ENCODE measurements at places on chromosomes 3 and 15.

GRCh38 chr15:99143655-99144610 lies 39.1 kb downstream of the SYNM start:
- no peak for ATAC-seq

DNA sequence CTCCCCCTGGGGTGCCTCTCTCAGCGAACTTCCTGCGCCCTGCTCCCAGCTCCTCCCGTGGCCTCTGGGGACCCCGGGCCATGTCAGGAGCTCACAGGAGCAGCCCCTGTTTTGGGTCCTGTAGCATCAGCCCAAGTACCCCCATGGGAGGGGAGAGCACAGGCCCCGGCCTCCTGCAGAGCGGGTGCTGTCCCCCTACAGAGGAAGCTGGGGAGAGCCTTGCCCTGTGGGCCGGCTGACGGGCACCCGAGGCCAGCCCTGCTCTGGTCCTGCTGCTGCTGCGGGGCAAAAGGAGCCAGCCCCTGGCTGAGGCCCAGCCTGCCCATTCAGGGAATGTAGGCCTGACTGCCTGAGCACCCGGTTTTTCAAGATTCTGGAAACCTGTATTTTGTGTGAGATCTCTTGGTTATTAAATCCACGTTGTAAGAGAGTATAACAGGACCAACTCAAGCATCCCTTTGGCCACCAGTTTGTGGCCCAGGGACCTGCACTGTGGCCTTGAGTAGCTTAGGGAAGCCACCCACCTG lies 12.4 kb downstream of the PLXNA1 start:
- ATAC-seq = no peak

DNA sequence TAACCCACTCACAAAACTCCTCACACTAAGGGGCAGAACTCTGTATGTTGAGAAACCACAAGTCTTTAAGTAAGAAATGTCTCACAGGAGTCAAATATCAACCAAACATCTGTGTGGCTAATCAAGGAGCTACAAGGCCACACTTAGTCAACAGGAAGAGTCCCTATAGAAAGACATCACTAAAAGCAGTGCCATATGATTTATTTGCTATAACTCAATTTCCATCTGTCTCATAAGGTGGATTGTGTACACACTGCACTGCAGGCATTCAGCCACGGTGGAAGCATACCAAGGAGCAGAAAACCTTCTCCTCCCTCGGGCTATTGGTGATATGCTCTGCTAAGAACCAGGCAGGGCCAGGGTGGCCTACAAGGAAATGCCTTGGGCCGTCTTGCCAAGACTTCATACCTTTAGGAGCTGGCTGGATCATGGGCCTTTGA lies 197.6 kb upstream of the CFAP20DC start:
- ATAC-seq = no peak

GRCh38 chr3:180747805-180748361 lies 68.6 kb upstream of the CCDC39 start:
- no peak for ATAC-seq

- no peak for ATAC-seq
Observed at GRCh38 chr15:89150287-89150686, 62.0 kb downstream of the ABHD2 start.

Data from SK-N-SH treated with all-trans-retinoic acid at 6 μM for 48 hours (cell line).